ENCODE measurements at places on chromosomes 5 and 9.

DNA sequence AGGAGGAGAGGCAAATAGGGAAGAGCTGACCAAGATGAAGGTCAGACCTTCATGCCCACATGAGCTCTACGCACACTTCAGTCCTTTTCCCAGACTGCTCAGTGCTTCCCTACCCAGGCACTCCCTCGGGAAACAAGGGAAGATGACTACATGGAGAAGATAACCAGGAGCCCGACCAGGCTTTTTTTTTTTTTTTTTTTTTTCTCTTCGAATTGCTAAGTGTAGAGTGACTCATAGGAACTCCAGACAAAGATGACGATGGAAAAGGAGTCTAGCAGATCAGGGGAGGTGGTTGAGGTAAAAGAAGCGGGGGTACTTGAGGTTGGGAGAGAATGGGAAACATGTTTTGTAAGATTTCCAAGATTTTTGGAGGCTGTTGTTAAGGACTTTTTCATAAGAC is 526.1 kb downstream of the BNC2 start:
- DNase-seq: peak; percentile 94

GRCh38 chr9:95044731-95045508 is 272.6 kb downstream of the FANCC start:
- DNase-seq: no peak

GRCh38 chr5:133222040-133222439 is 170.2 kb downstream of the HSPA4 start:
- DNase-seq: no peak

GRCh38 chr9:5846501-5846921 is 13.6 kb upstream of the ERMP1 start:
- no peak for DNase-seq

Data from fibroblast of skin of scalp (primary cell).